ENCODE measurements at places on chromosomes 11 and 22.
A peak's percentile ranks its signal among the peaks of the same experiment; 100 is the strongest.

DNA sequence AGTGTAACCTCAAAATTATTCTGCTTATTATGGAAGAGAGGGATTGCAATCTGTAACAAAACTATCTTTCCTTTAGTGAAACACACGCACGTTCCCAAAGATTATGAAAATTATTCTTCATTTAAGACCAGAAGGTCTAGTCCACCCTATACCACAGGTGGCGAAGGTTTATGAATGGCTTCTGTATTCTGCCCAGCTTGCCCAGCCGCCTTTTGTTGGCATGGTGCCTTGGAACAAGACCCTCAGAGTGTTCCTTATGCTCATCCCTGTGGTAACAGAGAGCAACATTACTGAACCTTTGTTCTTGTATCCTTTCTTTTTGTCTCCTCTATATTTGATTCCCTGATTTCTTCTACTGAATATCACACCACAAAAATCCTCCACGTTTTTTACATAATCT, 116.4 kb downstream of the FAR1 start:
- no peak for DNase-seq

GRCh38 chr11:85913513-85913912, 58.3 kb downstream of the CCDC83 start:
- no peak for DNase-seq

GRCh38 chr11:107549253-107549953, 16.1 kb downstream of the ALKBH8 start:
- no peak for DNase-seq

GRCh38 chr11:73998846-73999575, 9.9 kb downstream of the UCP3 start:
- no peak for DNase-seq

GRCh38 chr22:19775496-19776325, 15.1 kb downstream of the TBX1 start:
- DNase-seq = no peak

GRCh38 chr11:2443881-2444820, at the start of gene TRPM5:
TSS of gene TRPM5 (minus strand) at chr11:2444514. CDS start at chr11:2423036, 21,478 bp downstream.
- peak; percentile 55 for DNase-seq

DNA sequence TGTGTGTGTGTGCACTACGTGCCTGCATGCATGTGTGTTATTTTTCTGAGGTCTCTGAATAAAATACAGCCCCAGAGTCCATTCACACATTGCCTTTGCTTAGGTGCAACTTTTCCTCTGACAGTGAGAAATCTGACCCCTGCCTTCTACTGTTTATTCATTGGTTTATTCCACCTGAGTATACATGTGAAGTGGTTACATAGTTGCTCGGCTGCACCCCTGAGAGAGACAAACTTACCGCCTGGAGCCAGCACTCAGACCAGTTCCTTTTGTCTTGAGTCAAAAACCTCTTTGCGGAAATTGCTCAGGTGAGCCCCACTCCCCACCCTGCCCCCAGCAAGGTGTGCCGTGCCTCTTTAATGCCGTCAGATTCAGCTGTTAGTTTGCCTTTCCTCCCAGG, 363.6 kb downstream of the BRD1 start:
- DNase-seq = no peak

DNA sequence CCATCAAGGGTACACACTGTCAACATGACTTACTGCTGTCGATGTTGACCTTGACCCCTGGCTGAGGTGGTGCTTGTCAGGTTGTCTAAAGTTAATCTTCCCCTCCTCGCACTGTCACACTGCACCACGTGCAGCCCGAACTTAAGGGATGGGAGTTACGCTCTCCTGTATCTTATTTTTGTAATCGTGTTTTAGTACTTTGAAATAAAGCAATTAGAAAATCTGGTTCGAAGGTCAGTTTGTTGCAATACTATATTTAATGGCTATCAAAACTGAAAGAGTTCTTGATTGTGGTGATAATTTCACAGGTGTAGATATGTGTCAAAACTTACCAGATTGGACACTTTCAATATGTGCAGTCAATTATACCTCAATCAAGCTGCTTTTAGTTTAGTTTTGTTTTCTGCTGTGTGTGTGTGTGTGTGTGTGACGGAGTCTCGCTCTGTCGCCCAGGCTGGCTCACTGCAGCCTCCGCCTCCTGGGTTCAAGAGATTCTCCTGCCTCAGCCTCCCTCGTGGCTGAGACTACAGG, 10.7 kb upstream of the ST14 start:
- no peak for DNase-seq

DNA sequence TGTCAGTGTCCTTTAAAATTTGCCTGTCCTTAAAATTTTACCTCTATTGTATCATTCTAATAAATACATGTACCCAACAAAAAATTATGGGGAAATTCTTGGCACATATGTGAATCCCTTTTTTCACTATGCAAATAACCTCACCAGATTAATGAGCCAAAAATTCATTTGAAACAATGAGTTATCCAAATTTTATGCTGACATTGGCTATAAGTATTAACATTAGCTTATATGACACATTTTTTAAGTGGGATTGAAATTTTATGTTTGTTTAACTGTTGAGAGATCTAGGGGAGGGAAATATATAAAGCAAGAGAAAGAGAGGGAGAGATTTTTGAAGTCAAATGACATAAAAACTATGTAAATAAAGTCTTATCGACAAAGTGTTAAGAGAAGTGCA, 11.8 kb upstream of the PDGFD start:
- DNase-seq = no peak

DNA sequence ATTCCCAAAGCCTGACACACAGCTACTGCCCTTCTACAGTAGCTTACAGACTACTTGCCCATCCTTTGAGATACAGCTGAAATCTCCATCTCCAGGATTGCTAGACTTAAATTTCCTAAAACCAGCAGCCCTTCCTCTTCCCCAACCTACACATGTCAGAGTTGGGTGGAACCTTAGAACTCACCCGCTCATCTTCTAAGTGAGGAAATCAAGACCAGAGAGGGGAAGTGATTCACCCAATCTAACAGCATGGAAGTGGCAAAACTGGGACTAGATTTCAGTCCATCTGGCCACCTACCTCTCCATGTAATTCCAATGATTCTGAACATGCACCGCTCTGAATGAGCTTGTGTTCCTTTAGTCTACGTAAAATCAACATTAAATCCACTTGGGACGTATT, 1.0 kb upstream of the TMEM86A start:
- no peak for DNase-seq
